Stimulated activated CD8-positive, alpha-beta memory T cell treated with anti-CD3 and anti-CD28 coated beads, Interleukin-4, amount 100 ng/mL, for 1 hour (primary cell): ENCODE measurements at places on chromosomes 4 and X.

- no peak for DNase-seq
Measured at GRCh38 chr4:16722416-16722815, 176.0 kb downstream of the LDB2 start.

DNA sequence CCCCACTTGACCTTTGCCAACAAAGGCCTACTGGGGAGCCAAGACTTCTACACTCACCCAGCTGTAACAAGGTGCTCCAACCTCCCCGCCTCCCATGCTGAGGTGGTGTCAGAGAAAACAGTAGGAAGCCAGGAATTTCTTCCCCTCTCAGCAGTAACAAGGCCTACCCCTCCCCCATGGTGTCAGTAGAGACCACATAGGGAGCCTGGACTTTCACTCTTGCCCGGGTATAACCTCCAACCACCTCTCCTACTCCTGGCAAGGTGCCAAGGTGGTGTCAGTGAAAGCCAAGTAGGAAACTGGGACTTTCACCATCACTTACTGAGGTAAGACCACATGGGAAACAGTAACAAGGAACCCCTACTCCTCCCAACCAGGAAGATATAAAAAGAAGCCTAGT lies 93.1 kb downstream of the SLC16A2 start:
- DNase-seq, result no peak

GRCh38 chrX:116384406-116384954 lies 51.9 kb upstream of the SLC6A14 start:
- DNase-seq, result no peak

DNA sequence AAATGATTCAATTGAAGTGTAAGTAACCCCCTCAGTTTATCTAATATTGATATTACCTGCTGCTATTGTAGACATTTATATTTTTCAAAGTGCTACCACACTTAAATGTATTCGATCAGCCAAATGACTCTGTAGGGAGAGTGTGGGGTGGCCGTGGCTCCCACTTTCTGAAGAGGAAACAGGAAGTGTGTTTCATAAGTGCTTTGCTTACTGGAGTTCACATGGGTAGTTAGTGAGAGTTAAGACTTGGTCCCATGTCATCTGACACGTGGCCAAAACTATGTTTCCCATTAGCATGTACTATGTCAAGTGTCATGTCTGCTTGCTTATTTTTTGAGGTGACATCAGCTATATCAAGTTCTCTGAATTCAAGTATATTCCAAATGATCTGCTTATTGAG lies 308.1 kb upstream of the GATB start:
- DNase-seq, result no peak

- no peak for DNase-seq
Measured at GRCh38 chrX:64169988-64170387, 35.5 kb downstream of the AMER1 start.

- DNase-seq, result peak; percentile 27
Measured at GRCh38 chr4:140149846-140150635, 3.9 kb downstream of the MAML3 start.

- DNase-seq, result no peak
Measured at GRCh38 chr4:166143227-166143626, 270.2 kb downstream of the TLL1 start.
